ENCODE measurements at places on chromosomes 12 and 14.

DNA sequence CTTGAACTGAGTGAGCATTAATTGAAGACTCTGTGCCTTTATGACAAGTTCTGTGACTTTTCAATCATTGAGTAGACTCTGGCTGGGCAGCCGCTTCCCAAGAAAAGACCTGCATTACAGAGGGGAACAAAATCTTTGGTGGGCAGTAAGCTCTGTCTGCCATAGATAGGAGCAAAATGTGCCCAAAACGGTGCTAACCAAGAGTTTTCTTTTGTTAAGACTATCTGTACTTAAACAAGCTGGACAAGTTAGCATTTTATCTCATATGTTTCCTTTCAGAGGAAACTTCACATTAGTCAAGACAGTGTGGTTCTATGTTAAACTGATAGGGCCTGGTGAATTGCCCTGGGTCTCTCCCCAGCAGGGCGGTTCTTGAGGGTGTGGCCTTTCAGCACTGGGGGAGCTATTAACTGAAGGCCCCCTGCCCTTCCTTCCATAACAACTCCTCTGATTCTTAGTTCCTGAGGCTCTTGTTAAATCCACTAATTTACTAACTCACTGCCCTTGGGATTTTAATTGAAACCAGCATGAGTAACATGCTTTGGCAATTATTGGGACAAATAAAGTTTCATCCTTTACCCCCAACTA is 219.6 kb downstream of the KTN1 start:
- DNase-seq: no peak

- DNase-seq: peak; percentile 86
Observed at GRCh38 chr12:132430838-132431774, 58.8 kb upstream of the FBRSL1 start.

DNA sequence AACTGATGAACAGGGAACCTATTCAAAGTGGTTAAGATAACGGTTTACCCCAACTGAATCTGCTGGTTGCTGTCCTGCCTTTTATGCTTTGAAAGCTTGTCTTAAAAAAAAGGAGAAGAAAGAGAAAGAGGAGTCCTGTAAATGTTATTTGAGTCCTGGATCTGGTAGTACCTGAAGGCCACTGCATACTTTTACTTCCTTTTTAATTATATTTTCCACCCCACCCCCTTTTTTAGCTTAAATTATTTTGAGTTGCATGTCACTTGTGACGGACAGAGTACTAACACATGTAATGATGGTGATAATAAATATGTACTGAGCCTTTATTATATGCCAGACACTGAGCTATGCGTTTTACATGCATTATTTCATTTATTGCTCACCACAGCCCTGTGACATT is 2.5 kb upstream of the AMIGO2 start:
- no peak for DNase-seq

DNA sequence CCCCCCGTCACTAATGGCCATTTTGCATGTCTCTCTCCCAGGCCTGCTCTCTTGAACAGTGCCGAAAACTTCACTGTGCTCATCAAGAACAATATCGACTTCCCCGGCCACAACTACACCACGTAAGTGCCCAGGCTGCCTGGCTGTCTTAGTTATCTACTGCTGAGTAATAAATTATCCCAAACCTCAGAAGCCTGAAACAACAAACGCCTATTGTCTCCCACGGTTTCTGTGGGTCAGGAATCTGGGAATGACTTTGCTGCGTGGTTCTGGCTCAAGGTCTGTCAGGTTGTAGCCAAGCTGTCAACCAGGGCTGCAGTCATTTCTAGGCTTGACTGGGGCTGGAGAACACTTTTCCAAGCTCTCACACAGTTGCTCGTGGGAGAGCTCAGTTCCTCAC is 32.6 kb downstream of the P2RX7 start:
- no peak for DNase-seq

DNA sequence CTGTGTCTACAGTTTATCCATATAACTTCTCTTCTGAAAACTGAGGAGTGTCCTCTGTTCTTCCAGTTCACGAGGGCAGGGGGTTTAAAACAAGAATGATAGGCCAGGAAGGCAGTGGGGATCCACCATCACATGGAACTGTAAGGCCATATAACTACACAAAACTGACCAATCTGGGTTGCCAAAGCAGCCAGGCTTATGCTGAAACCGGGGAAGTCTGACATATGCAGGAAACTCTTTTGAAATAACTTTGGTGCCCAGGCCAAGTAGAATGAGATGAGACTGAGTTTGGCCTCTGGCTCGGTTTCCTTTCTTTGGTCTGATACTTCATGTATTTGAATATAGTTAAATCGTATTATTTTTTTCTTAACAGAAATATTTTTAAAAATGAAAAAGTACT is 18.0 kb upstream of the ATF1 start:
- no peak for DNase-seq

DNA sequence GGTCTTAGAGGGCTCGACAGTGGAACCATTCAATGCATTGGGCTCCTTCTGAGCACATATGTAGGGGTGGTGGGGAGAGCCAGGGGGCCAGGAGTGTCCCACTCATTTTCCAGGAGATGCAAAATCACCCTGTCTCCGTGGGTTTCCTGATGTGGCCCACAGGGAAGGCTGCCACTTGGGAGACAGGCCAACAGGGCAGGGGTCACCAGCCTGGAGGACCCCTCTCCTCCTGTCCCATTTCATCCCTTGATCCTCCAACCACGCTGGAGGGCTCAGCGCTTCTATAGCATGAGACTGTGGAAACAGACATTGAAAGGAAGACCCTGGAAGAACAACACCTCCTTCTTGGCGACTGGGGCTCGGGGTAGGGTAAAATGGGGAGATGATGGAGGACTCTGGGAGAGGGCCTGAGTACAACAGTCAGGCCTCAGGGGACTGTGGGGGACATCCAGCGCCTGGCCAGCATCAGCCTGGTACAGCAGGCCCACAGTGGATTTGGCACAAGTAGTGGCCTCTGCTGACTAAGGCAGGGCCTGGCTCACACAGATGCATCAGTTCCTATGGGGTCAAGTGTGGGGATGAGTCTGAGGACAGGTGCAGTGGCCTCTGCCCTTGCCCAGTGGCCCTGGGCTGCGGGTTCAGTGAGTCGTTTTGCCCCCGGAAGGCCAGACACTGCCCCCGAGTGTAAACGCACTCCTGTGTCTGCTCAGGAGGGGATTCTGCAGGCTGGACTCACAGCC is 68.0 kb downstream of the PRIMA1 start:
- DNase-seq: no peak

- no peak for DNase-seq
Observed at GRCh38 chr14:72947366-72948160, 21.3 kb downstream of the DCAF4 start.

GRCh38 chr14:104886690-104887622 is 21.9 kb downstream of the CEP170B start:
- DNase-seq: no peak
